Dermis lymphatic vessel endothelial cell (primary cell): ENCODE measurements at places on chromosomes 12 and 14. TPM values are rescaled to one million over a fixed set of nuclear protein-coding genes. Genes with fewer than 3 reads are reported as not detected.

Gene NRL
- 0.69 and 2.2 TPM in 2 replicates for total RNA-seq

Gene INSM2
- not detected in 2 replicates for total RNA-seq

Gene EML5
- total RNA-seq: under 0.01 and 0.09 TPM in 2 replicates

Gene CAPZA3
- total RNA-seq: not detected in 2 replicates

Gene OR4E2
- total RNA-seq: not detected in 2 replicates
